ENCODE measurements at places on chromosomes 5 and 9.

- DNase-seq, result no peak
Measured at GRCh38 chr9:121566481-121567465, 67.1 kb upstream of the GGTA1 start.

DNA sequence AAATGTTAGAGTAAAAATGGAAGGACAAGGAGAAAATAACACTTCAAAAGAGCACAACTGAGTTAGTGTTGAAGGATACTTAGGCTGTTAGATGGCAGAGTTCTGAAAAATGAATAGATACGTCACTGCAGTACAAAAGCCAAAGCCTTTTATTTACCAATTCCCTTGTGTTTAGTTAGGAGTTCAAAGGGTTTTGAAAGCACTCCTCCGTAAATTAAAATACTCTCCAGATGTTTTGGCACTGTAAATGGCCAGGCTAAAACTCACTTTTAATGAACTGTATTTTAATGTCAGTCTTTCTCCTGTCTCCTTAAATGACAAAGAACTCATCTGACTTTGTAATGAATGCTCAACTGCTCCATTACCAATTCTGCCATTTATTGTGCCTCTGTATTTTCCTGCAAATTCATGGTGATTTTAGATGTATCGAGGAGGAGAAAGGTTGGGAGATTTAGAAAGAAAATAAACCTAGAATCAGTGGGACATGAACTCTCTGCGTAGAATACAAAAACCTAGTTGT, 1727.2 kb downstream of the MAT2B start:
- DNase-seq, result no peak

- no peak for DNase-seq
Measured at GRCh38 chr9:72315510-72316311, 49.3 kb downstream of the ZFAND5 start.

DNA sequence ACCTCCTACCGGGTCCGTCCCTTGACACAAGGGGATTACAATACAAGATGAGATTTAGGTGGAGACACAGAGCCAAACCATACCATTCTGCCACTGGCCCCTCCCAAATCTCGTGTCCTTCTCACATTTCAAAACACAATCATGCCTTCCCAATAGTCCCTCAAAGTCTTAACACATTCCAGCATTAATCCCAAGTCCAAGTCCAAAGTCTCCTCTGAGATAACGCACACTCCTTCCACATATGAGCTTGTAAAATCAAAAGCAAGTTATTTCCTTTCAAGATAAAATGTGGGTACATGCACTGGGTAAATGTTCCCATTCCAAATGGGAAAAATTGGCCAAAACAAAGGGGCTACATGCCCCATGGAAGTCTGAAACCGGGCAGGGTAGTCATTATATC, 463.9 kb upstream of the CDH9 start:
- DNase-seq, result no peak

DNA sequence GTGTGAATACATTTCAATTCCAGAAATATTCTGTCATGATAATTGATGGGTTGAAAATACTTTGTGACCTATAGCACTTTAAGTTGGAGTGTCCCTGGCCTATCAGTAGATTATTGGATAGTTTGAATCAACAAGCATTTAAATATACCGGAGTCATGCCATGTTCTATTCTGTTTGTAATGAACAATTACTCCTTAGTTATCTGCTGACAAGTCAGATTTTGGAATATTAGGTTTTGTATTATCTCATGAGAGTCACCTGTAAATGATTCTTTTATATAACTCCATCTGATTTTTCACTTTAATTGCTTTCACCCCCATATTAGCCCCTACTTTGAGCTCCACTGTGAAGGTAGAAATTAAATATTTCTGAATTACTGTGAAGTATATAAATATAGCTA, 92.5 kb upstream of the SH3GL2 start:
- DNase-seq, result no peak

- DNase-seq, result no peak
Measured at GRCh38 chr5:180118391-180118791, 46.8 kb upstream of the RNF130 start.

GRCh38 chr5:13503017-13503416, 441.5 kb downstream of the DNAH5 start:
- no peak for DNase-seq

GRCh38 chr5:43281840-43282658, 31.2 kb downstream of the HMGCS1 start:
- no peak for DNase-seq

- no peak for DNase-seq
Measured at GRCh38 chr5:91207248-91207647, 175.9 kb downstream of the ARRDC3 start.
